ENCODE measurements at places on chromosomes 5 and 9.
A peak's percentile ranks its signal among the peaks of the same experiment; 100 is the strongest.

GRCh38 chr5:60207040-60207439 lies 313.5 kb upstream of the PDE4D start:
- DNase-seq: no peak

- DNase-seq: no peak
Measured at GRCh38 chr9:128495804-128496417, 8.6 kb upstream of the GLE1 start.

DNA sequence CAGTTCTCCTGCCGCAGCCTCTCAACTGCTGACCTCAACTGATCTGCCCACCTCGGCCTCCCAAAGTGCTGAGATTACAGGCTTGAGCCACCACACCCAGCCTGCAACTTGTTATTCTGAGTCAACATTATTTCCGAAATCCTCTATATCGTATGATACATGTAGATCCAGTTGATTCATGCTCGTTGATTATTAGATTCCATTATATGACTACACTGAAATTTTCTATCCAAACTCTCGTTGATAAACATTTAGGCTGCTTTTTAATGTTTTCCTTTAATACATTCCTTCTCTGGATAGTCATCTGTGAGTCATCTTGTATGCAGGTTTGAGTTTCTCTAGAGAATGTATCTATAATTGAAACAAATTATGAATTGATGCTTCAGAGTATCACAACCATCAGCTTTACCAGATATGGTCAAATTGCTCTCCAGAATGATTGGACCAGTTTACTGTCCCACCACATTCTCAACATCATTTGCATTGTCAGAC lies 4.1 kb downstream of the CDK7 start:
- DNase-seq: no peak

GRCh38 chr5:54738118-54738972 lies 220.8 kb downstream of the SNX18 start:
- DNase-seq: no peak

DNA sequence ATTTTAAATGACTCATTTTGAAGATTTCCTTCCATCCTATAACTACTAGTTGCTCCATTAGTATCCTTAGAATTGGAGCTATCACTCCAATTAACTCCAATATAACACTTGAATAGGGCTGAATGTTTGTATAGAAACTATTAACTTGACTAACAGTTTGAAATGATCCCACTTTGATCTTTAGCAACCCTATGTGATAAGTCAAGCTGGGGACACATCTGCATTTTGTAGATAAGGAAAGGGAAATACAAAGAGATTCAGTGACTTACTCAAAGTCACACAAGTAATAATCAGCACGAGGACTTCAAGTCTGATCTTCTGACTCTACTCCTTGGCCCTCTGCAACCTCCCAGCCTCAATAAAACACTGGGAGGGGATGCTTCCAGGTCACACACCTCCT lies 101.1 kb downstream of the TMEM215 start:
- no peak for DNase-seq

DNA sequence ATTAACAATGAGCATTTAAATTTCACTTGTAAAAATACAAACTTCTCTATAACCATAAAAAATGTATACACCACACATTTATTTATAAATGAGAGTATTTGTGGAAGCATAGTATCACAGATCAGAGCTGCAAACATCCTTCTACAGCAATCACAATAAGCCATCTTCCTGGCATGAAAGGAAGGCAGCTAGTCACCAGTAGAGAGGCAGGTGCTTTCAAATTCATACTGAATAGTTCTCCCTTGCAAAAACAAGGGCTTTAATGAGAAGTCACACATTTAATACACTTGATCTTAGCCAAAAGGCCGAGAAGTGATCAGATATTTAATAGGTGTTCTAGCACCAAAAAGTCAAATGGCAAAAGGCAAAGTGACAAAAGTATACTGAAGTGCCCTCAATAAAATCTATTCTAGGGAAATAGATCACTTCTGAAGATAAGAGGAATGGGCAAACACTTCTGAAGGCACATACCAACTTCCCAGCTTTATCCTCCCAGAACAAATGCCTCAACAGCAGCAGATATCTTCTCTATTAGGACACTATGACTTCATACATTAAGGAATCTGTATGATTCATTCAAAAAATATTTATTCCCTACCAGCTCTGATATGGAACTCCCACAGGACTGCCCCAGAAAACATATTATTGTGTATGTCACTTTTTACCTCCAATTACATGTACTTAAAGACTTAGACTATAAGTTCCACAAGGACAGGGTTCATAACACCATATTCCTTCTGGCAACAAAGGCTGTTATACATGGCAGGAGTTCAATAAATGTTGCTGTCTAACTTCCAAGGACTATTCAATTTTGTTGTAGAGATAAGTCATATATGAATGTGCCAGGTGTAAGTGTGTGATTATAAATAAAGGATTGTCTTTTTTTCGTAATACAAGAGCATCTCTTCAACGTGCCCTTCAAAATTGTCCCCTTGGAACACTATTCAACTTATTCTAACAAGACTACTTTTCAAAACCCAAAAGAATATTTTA lies 31.7 kb downstream of the MAPKAP1 start:
- no peak for DNase-seq

GRCh38 chr9:84860249-84861115 lies 191.0 kb downstream of the NTRK2 start:
- no peak for DNase-seq

- no peak for DNase-seq
Measured at GRCh38 chr5:174300118-174300940, 254.8 kb downstream of the NSG2 start.

DNA sequence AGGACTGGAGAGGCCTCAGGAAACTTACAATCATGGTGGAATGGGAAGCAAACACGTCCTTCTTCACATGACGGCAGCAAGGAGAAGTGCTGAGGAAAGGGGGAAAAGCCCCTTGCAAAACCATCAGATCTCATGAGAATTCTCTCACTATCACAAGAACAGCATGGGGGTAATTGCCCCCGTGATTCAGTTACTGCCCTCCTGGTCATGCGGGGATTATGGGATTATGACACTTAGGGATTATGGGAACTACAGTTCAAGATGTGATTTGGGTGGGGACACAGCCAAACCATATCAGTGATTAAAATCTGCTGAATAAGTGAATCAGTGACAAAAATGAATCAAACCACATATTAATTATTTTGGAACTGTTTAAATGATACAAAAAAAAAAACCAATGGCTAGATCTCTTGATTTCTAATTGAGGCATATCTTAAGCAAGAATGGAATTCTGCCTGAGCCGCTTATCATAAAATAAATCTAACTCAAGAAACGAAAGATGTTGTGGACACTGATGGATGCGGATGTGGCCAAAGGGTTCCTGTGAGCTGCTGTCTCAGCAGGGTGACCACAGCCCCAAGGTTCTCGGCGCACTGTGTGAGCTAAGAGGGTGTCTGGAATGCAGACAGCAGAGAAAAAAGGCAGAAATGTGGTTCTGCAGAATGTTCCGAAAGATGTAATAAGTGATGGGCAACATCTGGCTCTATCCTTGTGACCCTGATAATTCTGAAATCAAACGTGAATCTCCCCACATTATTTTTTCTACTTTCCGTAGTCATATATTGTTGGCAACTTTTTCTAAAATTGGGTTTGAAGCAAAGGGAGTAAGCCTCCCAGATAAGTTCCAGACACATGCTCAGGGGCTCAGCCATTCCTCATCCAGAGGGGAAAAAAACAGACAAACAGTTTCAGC lies 107.2 kb upstream of the ICE1 start:
- DNase-seq: no peak

GRCh38 chr9:19498015-19498414 lies 89.2 kb downstream of the ACER2 start:
- DNase-seq: no peak

- no peak for DNase-seq
Measured at GRCh38 chr5:60852940-60853339, 8.9 kb upstream of the ELOVL7 start.

GRCh38 chr9:117074342-117074662 lies 340.6 kb downstream of the ASTN2 start:
- no peak for DNase-seq

DNA sequence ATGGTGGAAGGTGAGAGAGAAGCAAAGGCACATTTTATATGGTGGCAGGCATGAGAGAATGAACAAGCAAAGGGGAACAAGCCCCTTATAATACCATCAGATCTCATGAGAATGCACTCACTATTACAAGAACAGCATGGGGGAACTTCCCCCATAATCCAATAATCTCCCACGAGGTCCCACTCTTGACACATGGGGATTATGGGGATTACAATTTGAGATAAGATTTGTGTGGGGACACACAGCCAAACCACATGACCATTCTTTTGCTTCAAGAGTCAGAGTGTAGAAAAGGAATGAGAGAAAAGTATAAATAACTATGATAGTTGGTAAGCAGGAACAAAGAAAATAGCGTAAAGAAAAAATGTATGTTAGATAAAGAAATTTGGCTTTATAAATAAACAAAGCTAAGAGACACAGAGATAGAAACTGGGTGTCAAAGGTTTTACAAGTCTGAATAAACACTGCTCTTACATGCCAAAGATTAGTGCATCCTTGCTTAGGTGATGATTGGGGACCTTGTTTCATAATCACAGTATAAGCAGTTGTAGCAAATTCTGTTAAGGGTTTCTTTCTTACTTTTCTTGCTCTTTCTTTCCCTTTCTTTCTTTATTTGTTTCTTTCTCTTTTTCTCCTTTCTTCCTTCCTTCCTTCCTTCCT lies 91.9 kb upstream of the PAPPA start:
- no peak for DNase-seq

DNA sequence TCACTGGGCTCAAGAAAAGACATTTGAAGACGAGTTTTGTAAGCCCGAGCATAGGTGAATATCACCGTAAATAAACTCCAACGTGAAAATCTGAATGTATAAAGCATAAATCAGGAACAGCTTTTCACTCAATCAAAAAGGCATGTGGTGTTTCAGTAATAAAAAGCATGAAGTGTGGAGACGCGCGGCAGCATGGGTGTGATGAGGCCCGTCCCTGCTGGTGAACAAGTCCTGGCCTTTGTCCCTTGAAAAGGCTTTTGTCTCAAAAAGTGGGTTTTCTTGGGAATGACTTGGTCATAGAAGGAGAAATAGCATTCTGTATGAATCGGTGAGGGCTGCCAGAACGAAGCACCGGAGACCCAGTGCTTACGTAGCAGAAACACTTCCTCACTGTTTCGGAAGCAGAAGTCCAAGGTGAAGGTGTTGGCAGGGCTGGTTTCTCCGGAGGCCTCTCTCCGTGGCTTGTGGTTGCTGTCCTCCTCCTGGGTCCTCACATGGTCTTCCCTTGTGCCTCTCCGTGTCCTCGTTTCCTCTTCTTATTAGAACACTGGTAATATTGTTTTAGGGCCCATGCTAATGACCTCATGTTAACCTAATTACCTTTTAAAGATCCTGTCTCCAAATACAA lies 24.9 kb downstream of the ROPN1L start:
- DNase-seq: no peak

DNA sequence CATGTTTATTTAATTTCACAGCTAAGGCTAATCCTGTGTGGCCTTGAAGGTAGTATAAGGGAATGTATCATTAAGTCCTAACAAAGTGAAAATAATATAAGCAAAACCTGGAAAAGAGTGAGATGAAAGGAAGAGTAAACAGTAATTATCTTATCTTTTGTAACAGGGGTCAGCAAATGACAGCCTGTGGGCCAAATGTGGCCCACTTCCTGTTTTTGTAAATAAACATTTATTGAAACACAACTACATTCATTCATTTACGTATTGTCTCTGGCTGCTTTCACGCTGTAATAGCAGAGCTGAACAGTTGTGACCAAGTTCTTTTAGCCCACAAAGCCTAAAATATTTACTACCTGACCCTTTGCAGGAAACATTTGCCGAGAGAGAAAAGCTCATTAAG lies 78.4 kb upstream of the HTR4 start:
- DNase-seq: no peak

- DNase-seq: peak; percentile 20
Measured at GRCh38 chr9:70412832-70413463, 1.5 kb downstream of the KLF9 start.

DNA sequence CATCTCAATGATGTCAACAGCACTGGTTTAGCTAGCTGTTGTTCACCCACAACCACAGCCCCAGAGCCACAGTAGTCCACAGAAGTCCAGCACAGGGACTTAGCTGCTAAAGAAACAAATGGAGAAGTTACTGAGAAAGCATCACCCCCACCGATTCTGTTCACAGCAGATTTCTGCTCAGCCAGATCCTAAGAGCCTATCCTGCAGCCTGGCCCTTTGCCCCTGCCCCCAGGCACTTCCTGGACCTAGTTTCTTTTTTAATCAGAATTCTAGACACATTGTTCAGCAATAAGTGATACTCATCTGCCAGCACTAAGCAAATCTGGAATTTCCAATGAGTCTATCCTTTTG lies 7.4 kb downstream of the B4GALT1 start:
- no peak for DNase-seq

GRCh38 chr5:92749943-92750342 lies 831.1 kb downstream of the NR2F1-AS1 start:
- DNase-seq: no peak

GRCh38 chr5:173743641-173744343 lies 127.3 kb upstream of the BOD1 start:
- DNase-seq: no peak

DNA sequence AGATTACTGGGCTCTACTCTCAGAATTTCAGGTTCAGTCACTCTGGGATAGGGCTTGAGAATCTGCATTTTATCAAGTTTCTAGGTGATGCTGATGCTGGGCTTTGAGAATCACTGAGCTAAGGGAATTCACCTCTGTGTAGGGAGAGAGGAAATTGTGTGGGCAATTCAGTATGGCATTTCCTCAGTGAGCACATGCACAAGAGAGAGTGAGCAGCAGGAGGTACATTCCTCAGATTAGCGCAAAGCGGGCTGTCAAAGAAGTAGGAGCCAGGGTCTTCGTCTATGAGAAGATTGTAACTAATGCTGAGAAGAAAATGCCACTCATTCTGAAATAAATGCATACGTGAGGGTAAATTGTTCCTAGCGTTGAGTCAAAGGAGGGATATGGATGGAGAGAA lies 175.9 kb downstream of the KIF4B start:
- no peak for DNase-seq

GRCh38 chr9:119412399-119412798 lies 43.2 kb upstream of the BRINP1 start:
- no peak for DNase-seq

GRCh38 chr5:88108490-88109279 lies 160.0 kb downstream of the TMEM161B start:
- DNase-seq: no peak

DNA sequence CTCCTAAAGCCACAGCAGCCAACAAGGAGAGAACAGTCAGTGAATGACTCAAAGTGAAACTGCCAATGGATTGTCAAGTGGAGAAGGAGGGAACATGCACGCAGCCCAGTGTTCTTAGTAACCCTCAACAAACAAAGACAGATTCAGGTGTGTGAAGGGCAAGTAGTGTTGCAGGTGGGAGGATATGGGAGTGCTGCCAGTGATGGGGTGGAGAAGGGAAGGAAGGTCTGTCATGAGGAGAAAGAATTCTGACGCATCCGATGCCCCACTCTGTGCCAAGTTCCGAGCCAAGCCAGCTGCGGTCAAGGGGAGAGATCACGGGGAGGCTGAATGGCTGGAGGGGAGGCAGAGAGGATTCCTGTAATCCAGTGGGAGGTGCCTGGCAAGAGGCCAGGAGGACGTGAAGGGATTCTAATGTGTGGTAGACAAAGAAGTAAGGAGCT lies 56.5 kb downstream of the CAST start:
- DNase-seq: no peak

Measured in stimulated activated CD8-positive, alpha-beta memory T cell treated with anti-CD3 and anti-CD28 coated beads, Interleukin-2, amount 100 ng/mL, for 1 hour (primary cell).